ENCODE measurements at places on chromosomes 4 and X.

GRCh38 chrX:3963980-3964379 lies 250.5 kb upstream of the PRKX start:
- no peak for DNase-seq

DNA sequence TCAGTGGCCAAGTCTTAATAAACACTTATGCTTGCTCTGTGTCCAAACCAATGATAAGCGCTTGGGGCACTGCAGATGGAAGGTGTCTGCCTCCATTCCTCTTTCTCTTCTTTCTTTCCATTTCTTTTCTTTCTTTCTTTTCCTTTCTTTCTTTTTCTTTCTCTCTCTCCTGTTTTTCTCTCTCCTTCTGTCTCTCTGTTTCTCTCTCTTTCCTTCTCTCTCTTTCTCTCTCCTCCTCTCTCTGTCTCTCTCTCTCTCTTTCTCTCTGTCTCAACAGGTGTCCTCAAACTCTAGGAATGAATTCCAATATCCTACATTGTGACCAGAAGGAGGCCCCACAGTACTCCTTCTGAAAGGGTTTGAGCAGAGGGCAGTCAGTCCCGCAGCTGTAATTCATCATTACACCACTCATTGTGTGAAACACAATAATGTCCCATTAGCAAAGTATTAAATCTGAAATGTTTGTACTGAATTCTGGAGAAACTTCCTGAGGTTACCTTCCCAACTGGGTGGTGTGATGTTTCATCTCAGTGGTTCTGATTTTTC lies 66.5 kb upstream of the PAGE1 start:
- no peak for DNase-seq

DNA sequence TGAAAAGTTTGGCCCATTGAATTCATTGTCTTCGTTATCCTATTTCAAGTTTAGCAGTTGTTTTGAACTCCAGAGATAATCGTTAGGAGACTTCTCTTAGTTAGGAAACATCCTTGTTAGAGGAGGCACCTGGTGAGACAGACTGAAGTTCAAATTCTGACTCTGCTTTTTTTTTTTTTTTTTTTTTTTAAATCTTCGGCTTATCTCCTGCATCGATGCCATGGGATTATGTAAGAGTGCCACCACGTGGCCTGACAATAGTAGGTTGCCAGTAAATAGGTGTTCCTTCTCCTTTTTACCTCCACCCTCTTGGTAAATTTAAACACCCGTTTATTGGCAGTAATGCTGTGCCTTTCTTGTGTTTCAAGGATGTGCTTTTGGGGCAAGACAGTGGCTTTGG lies 149.3 kb downstream of the SOWAHB start:
- DNase-seq: peak; percentile 27

GRCh38 chr4:173835903-173836302 lies 305.9 kb upstream of the HAND2 start:
- no peak for DNase-seq

- DNase-seq: no peak
These were observed 112.9 kb downstream of the MBNL3 start for GRCh38 chrX:132375941-132376340.

DNA sequence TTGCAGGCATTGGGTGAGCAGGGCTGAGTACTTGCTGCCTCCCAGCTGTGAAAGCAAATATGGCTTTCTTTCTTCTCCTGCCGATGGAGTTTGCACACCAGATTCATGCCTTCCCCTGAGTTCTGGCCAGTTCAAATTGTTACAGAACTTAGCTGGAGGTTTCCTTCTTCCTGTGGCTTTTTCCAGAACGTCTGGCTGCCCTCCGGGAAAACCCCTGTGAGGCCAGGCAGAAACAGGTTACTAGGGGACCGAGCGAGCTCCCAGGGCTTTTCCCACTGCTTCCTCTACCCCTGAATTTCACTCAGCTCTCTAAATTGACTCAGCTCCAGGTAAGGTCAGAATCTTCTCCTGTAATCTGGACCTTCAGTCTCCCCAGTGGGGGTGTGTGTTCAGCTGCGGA lies 482.4 kb downstream of the C4orf33 start:
- DNase-seq: no peak

DNA sequence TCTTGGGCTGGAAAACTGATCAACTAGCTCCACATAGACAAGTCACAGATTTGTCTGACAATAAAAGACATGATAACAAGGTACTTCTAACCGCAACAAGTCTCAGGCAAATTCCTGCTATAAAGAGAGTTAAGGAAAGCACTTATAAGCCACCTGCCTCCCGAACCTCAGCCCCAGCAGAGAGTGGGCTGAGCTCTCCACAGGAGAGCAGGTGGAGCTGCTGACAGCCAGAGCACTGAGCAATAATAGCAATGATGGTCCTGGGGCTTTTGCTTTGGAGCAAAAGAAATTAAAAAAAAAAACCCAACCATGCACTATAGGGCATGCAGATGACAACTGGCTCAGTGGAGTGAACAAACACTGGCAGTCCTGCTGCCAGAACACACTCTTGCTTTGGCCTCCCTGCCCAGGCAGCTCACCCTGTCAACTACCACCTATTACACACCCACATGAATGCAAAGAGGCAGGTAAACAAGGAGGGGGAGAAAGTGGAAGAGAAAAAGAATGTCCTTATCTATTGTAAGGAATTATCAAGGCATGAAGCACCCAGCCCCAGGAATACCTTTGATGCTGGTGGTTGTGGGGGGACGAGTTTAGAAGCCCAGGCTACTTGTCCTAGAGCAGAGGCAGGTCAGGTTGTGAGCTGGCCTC lies 135.8 kb upstream of the DGKK start:
- DNase-seq: no peak

DNA sequence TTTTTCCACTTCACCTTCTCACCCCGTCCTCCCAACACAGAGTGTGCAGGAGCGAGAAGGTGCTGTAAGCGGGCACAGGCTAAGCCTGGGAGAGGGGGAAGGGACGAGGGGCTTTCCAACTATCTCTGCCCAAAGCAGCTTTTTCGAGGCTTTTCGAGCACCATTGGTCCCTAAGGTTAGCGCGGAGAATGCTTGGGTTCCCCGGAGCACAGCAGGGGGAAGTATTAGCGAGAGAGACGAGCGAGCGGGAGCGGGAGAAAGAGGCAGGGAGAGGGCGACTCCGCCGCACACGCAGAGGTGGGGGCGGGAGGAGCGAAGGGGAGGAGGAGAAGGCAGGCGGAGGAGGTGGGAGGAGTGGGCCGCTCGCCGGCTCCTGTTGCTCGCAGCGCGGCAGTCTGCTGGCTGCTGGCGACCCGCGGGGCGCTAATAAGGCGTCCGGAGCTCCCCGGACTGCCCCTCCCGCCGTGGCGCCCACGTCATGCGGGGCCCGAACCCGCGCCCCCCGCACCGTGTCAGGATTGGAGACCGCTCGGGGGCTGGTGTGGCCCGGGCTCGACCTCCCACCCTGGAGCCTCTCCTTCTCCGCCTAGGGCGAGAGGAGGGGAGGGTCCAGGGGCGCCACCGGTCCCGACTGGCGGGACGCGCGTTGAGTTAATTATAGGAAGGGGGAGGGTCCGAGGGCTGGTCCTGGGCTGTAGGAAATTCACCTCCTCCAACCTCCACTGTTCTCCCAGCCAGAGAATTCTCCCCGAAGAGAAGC lies at the start of gene ADAMTS3:
Gene ADAMTS3 (minus strand): TSS at position 263 of the 760 bp plus-strand sequence. CDS start 459 bp downstream, outside the sequence.
- DNase-seq: no peak

- DNase-seq: no peak
These were observed 89.2 kb downstream of the NHS start for GRCh38 chrX:17464194-17464593.

- DNase-seq: no peak
These were observed 117.3 kb downstream of the FAM13A start for GRCh38 chr4:88939697-88940096.

GRCh38 chrX:123962006-123962467 lies 531 bp downstream of the STAG2 start:
- DNase-seq: peak; percentile 31

- DNase-seq: peak; percentile 68
These were observed 10.6 kb upstream of the PYURF start for GRCh38 chr4:88533937-88534750.

DNA sequence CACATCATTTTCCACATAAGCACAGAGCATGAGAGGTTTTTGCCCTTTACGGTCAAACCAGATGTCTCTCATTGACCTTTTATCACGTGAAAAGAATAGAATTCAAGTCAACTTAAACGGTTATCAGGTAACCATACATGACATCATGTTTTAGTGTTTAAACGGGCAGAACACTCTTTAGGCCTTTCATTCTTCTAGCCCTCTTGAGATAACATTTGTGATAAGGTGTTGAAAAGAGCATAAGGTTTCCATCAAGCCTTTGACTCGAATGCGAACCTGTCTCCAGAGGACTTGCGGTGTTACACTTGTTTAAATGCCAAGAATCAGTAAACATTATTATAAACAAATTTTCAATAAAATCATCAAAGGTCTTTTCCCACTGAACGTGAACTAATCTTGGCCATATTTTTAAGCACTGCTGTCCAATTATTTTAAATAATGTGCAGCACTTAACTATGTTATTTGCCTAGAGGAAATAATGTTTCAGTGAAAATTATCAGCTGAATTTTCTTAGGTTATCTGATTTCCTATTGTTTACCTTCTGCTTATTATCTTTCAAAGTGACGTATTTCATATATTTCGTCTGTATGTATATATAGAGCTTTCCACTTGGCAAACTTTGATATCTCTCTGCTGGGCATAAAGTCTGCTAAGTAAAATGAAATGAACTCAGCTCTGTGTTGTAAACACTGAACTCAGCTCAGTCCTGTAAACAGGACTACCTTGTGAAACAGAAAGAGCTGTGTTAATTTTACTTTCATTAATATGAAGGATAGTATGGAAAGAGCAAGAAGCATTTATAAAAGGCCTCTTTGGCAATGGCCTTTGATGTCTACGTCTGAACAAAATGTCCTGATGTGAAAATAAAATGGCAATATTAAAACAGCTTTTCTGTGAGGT lies 33.3 kb downstream of the TENM3 start:
- no peak for DNase-seq

DNA sequence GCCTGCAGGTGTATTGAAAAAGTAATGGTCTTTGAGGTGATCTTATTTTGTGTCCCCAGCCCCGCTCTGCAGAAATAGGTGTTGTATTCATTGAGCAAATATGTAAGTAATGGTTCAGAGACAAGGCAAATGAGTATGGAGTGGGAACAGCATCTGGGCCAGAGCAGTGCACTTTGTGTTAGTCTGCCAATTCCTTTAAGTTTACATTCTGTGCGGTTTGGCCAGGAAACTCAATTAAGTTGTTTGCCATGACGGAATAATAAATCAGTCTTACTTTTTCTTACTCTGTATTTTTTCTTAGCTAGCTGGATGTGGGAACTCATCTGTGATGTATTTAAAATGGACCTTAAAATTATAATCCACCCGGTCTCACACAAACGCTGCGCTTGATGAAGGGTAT lies 12.6 kb downstream of the DCLK2 start:
- no peak for DNase-seq

DNA sequence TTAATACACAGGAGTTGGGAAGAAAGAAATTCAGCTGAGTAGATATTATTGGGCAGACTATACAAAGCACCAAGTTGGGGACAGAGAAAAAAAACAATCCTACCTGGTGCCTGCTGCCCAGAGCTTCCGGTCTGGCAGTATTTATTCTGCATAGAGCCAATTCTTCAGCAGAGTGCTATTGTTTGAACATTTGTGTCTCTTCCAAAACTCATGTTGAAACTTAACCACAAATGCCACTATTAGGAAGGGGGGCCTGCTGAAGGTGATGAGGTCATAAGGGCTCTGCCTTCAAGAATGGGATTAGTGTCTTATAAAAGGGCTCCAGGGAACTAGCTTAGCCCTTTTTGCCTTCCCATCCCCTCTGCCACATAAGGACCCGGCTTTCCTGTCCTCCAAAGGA lies 136.2 kb downstream of the EVC2 start:
- no peak for DNase-seq

DNA sequence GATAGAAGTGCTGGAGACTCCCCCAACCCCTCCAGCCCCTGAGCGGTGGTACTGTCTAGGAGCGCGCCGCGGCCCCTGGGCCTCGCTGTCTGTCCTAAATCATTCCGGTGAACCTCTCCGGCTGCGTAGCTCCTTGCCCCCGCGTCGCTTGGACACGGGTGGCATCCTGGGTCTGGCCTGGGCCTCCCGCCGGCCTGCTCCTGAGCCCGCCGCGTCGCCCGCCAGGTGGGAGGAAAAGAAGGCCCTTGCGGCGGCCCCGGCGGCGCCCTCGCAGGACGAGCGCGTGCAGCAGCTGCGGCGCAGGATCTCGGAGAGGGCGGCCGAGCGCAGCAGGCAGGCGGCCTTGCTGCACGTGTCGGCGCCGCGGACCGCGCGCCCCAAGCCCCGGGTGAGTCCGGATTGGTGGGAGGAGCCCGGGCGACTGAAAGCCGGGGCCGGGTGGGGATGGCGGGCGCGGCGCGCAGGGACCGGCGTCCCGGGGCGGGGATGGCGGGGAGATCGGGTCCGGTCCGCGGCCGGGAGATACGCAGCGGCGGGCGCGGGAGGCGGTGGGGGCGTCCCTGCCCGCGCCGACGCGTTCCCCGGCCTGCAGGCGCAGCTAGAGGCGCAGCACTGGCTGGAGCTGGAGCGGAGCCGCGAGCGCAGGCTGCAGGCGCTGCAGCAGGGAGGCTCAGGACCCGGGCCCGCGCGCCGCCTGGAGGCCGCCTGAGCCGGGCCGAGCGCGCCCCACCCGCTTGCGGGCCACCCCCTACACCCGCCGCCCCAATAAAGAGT lies 6.5 kb upstream of the RNF4 start:
- DNase-seq: peak; percentile 53

DNA sequence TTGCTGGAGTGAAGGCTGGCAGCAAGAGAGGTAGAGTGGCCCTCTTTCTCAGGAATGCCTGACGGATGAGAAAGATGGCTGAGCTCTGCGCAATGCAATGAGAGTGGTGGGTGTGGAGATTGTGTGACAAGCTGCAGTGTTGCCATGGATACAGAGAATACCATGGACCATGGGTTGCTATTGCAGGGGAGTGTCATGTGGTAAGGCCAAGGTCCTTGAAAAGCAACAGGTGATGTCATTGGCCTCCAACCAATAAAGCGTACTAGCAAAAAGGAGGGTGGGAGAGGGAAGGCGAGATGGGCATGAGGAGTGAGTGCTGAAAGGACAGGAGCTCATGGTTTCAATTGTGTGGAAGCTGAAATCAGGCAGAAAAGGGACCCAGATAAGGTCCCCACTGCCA lies 1.8 kb downstream of the PNMA5 start:
- DNase-seq: no peak

DNA sequence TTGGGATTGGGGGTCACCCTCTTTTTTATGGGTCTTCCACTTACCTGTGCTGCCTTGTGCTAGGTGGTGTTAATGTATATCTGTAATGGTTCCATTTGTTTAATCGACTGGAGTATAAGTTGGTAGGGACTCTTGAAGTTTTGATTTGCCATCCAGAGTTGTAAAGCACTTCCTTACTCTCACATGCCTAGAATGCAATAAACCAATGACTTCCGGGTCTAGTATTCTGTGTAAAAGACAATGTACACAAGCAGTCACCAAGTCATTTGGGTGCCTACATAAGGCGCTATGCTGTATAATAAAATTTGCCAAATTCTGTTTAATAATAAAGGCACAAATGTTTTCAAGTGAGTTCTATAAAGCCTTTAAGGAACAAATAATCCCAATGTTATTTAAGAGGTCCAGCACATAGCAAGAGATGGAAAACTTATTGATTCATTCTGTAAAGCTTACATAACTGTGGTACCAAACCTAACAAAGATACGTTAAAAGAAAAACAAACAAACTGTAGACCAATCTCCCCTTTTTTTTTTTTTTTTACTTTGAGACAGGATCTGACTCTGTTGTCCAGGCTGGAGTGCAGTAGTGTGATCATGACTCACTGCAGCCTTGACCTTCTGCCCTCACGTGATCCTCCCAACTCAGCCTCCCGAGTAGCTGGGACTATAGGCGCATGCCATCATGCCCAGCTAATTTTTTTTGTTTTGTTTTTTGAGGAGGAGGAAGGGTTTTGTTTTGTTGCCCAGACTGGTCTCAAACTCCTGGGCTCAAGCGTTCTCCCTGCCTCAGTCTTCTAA lies 41.5 kb upstream of the HPRT1 start:
- no peak for DNase-seq
